NCI-H524 treated with DMSO at 0.1 percent for 48 hours (cell line): ENCODE measurements at places on chromosomes 2 and 18.

DNA sequence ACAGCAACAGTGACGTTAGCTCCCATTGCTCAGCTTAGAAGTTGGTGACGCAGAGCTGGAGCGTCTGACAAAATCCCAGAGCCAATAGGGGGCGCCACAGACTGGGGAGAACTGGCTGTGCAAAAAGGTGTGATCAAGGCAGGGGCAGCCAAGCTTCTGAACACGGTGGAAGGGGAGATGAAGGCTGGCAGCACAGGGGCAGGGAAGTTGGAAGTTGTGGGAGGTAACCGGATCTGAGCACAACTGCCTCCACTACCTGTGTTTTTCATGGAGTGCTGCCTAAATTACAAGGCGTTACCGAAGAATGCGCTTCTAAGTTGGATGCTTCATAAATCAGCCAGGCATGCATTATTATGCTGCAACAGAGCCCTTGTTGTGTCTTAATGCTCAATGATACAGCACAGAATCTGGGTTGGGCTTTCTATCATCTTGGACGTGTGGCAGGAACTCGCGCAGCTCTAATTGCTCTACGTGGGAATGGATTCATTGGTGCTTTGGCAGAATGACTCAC is 370.0 kb downstream of the SLC4A3 start:
- no peak for DNase-seq

DNA sequence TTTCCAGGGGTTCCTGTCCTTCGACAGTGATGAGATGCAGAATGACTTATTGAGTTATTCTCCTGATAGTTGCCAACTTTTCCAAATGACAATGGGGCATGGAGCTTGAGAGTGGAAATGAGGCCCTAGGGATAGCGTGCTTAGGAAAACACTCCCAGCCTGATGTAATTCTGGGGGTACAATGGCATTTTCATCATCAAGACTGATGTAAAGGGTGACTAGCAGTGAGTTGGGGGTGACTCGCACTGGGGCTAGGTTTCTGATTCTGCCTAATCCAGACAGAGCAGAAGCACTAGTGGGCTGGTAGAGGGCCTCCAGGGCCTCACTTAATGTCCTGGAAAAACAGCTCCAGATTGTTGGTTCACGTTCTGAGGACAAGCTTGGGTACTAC is 34.0 kb upstream of the IL37 start:
- DNase-seq = no peak

DNA sequence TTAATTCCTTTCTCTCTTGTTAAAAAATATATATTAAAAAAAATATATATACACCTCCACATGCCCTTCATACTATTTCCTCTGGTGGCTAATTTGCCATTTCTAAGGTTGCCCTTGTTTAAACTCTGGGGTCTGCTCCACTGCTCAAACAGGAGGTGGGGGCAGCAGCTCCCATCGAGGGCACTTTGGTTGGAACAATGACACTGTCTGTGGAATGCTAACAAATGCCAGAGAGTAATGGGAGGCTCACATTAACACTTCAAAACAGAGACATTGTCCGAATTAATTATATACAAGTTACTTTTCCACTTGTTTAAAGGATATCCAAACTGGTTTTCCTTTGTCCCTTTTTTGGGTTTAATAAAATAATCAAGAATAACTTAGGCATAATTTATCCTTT is 58.8 kb upstream of the CD302 start:
- DNase-seq = no peak

DNA sequence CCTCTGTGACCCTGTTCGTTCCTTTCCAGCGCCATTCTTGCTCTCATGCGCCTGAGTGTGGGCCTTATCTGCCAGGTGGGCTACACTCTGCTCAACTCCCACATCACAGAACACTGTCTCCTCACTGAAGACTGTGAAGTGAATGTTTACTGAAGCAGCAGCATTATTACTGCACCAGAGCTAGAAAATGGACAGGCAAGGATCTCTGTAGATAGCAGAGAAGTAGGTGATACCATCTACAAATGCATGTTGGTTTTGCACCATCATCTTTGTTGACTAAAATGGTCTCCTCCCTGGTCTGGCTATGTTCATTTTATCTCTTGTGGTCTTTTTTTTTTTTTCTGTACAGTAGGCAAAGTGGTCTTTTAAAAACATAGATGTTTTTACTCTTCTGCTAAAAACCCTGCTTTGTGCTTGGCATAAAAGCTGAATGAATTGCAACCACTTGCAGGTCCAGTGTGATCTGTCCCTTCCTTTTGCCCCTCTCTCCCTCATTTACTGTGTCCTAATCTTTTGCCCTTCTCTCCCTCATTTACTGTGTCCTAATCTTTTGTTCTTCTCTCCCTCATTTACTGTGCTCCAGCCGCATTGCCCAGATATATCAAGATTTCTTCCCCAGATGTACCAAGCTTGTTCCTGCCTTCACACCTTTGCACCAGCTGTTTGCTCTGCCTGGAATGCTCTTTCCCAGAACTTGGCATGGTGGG is 35.4 kb downstream of the BABAM2 start:
- no peak for DNase-seq

DNA sequence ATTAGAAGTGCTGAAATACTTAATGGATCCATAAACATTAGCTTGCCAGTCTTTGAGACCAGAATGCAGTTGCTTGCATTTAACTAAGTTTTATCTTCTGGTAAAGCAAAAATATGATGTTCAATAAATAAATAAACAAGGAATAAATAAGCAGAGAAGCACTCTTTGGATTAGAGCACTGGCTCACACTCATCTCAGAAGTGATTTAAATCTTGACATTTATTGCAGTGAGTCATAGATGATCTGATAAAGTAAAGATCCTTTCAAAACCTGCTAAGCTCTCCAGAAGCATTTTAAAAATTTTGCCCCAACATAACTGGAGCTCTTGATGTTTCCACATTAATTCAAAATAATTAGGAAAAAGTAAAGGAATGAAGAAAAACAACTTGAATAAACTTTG is 66.8 kb downstream of the KYNU start:
- no peak for DNase-seq

DNA sequence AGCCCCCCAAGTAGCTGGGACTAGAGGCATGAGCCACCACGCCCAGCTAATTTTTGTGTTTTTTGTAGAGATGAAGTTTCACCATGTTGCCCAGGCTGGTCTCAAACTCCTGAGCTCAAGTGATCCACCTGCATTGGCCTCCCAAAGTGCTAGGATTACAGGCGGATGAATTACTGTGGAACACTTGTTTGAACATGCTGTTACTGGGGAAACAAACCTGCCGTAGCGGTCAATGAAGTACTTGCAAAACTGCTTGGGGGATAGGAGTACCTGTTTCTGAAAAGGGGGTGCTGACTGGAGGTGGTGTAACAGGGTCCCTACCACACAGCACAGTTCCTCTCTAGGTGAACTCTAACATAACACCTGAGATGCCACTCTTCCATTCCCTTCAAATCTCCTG is 5.9 kb upstream of the IMPACT start:
- DNase-seq = no peak

GRCh38 chr2:44456946-44457345 is 95.2 kb downstream of the CAMKMT start:
- DNase-seq = no peak

DNA sequence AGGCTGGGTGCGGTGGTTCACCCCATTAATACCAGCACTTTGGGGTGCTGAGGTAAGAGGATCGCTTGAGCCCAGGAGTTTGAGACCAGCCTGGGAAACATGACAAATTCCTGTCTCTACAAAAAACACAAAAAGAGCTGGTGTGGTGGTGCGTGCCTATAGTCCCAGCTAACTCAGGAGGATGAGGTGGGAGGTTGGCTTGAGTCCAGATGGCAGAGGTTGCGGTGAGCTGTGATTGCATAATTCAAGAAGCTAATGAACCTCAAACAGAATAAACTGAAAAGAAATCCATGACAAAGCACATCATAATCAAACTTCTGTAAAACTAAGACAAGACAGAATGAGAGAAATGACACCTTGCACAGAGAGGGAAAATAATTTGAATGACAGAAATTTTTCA is 54.8 kb downstream of the SEMA4F start:
- DNase-seq = no peak
